ENCODE measurements at places on chromosomes 7 and 10.

GRCh38 chr10:103645141-103646054, 151.9 kb downstream of the NEURL1 start:
- DNase-seq: no peak
- H3K27ac ChIP-seq: peak overlapping the region; percentile 79
- peak overlapping the region; percentile 2 for H3K4me3 ChIP-seq

- DNase-seq: no peak
- H3K4me3 ChIP-seq: no peak overlapping the region
- H3K27me3 ChIP-seq: no peaks in the 10 kb centered on the region
- peaks cover 17% of the 10 kb centered on the region for H3K4me1 ChIP-seq
Observed at GRCh38 chr10:94052866-94053791, 59.4 kb downstream of the PLCE1 start.

GRCh38 chr10:69826094-69826493, 24.4 kb downstream of the COL13A1 start:
- H3K27me3 ChIP-seq: no peaks in the 10 kb centered on the region
- no peak for DNase-seq
- H3K27ac ChIP-seq: no peak overlapping the region
- H3K4me1 ChIP-seq: no peaks in the 10 kb centered on the region
- H3K36me3 ChIP-seq: no peaks in the 10 kb centered on the region
- no peak overlapping the region for H3K4me3 ChIP-seq

- H3K4me1 ChIP-seq: no peaks in the 10 kb centered on the region
- no peaks in the 10 kb centered on the region for H3K27me3 ChIP-seq
- H3K36me3 ChIP-seq: no peaks in the 10 kb centered on the region
- no peak overlapping the region for H3K4me3 ChIP-seq
- H3K27ac ChIP-seq: no peak overlapping the region
- DNase-seq: no peak
Observed at GRCh38 chr7:418636-419280, 100.9 kb downstream of the PDGFA start.

DNA sequence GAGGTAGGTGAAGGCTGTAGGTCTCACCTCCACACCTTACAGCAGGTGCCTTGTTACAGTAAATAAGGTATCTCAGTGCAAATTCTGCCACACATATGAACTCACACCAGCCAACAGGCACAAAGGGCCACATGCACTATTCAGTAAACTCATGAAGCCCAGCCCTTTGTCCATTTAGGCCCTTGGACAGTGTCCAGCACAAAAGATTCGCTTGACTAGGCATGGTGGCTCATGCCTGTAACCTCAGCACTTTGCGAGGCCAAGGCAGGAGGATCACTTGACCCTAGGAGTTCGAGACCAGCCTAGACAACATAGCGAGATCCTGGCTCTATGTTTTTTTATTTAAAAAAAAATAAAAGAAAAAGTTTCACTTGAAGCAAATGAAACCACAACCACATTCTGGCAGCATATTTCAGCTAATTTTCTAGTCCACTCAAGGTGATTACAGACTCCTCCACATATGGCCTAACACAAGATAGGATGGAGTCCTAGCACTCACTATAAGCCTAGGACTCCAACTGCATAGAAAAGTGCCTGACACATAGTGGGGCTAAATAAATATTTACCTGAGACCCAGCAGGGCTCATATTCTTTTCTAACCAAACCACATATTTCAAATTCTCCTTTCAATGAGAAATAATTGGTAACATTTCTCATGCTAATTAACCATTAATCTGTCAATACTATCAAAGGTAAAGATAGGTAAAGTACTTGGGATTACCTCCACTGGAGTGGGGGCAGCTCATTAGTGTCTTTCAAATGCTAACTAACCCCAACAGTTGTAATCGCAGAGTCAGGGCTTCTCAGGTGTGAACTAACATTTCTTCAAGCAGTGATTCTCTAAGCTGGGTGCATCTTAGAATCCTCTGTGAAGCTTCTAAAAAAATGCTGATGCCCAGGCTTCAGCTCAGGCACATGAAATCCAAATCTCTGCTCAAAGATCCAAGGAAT, 4.5 kb upstream of the ANKRD1 start:
- no peak for DNase-seq
- H3K4me3 ChIP-seq: no peak overlapping the region
- H3K4me1 ChIP-seq: peaks cover 14% of the 10 kb centered on the region
- no peaks in the 10 kb centered on the region for H3K36me3 ChIP-seq
- H3K27me3 ChIP-seq: no peaks in the 10 kb centered on the region
- H3K27ac ChIP-seq: no peak overlapping the region

- H3K27me3 ChIP-seq: no peaks in the 10 kb centered on the region
- H3K4me3 ChIP-seq: no peak overlapping the region
- DNase-seq: no peak
- H3K36me3 ChIP-seq: no peaks in the 10 kb centered on the region
- H3K4me1 ChIP-seq: no peaks in the 10 kb centered on the region
- H3K27ac ChIP-seq: no peak overlapping the region
Observed at GRCh38 chr7:16801111-16801542, 3.7 kb downstream of the AGR2 start.

- H3K27me3 ChIP-seq: no peaks in the 10 kb centered on the region
- H3K27ac ChIP-seq: no peak overlapping the region
- no peak for DNase-seq
- no peaks in the 10 kb centered on the region for H3K36me3 ChIP-seq
- H3K4me3 ChIP-seq: no peak overlapping the region
Observed at GRCh38 chr10:89574368-89574767, 39.0 kb upstream of the SLC16A12 start.

DNA sequence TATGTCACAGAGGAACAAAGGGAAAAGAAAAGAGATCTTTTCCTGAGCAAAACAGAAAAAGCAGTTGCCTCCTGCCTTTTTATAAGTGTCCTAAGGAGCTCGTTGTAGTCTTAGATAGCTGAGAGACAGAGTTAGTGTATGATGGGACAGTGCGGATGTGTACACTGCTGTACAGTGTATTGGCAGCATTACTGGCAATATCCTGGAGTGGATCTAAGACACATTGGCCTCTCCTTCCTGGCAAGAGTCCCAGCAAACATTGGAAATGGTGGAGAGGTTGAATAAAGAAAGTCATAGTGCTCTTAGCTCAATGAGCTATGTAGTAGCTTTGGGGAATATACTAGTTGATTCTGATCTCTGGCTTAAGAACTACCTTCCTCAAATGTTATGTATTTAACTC, 22.7 kb downstream of the GARS1 start:
- no peak for DNase-seq
- no peaks in the 10 kb centered on the region for H3K4me1 ChIP-seq
- H3K27me3 ChIP-seq: no peaks in the 10 kb centered on the region
- H3K4me3 ChIP-seq: no peak overlapping the region

DNA sequence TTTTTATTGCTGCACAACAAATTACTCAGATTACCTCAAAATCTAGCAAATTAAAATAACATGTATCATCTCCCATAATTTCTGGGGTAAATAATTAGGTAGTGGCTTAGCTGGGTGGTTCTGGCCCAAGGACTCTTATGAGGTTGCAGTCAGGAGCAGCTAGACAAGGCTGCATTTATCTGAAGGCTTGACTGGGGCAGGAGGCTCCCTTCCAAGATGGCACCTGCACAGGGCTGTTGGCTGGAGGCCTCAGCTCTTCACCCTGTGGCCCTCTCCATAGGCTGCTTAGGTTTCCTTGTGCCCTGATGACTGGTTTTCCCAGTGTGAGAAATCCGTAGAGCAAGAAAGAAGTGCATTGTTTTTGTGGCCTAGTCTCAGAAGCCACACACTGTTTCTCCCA, 34.7 kb upstream of the ELFN1 start:
- H3K36me3 ChIP-seq: no peaks in the 10 kb centered on the region
- H3K27ac ChIP-seq: no peak overlapping the region
- H3K27me3 ChIP-seq: no peaks in the 10 kb centered on the region
- H3K4me1 ChIP-seq: no peaks in the 10 kb centered on the region
- no peak for DNase-seq

DNA sequence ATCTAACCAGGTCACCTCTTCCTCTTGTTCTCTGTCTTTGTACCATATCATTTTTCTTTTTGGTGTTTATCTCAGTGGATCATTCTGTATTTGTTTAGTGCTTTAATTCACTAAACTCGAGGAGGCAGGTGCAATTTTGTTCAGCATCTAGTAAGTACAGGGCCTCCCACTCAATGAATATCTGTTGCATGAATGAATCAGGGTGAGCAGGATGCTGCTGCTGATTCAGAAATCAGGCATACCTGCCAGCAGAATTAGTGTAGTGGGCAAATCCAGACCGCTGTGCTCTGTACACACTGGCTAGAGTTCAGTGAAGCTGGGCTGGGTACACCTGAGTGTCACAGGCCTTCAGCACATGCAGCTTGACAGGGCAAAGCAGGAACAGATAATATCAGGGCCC, 511.9 kb downstream of the SUGCT start:
- H3K27me3 ChIP-seq: no peaks in the 10 kb centered on the region
- DNase-seq: no peak
- H3K27ac ChIP-seq: no peak overlapping the region
- H3K4me3 ChIP-seq: no peak overlapping the region
- H3K4me1 ChIP-seq: no peaks in the 10 kb centered on the region

- no peaks in the 10 kb centered on the region for H3K4me1 ChIP-seq
- peaks cover 31% of the 10 kb centered on the region for H3K36me3 ChIP-seq
- H3K27me3 ChIP-seq: no peaks in the 10 kb centered on the region
Observed at GRCh38 chr10:70109064-70109729, 23.4 kb downstream of the AIFM2 start.

- no peak for DNase-seq
- H3K4me3 ChIP-seq: no peak overlapping the region
- H3K27ac ChIP-seq: no peak overlapping the region
Observed at GRCh38 chr10:126468876-126469643, 80.8 kb upstream of the ADAM12 start.

- H3K27me3 ChIP-seq: no peaks in the 10 kb centered on the region
- H3K27ac ChIP-seq: peak overlapping the region; percentile 81
- no peak overlapping the region for H3K4me3 ChIP-seq
- no peak for DNase-seq
- no peaks in the 10 kb centered on the region for H3K36me3 ChIP-seq
Observed at GRCh38 chr10:117457071-117457810, 82.0 kb upstream of the PDZD8 start.

DNA sequence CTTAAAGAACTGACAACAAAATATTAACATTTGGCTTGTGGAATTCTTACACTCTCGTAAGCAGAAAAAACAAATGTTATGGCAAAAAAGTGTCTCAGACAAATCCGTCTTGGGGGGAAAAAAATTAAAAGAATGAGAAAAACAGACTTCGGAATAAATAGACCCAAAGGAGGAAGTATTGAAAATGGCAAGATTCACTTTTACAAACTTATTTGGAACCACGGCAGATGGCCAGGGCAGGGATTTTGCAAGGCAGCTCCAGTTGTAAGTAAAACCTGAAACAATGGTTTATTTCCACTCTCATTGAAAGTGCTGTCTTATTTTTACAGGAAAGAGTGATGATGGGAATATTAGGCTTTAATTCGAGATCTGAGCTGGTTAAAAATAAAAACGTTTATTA, 1.5 kb upstream of the ZNF438 start:
- H3K4me3 ChIP-seq: no peak overlapping the region
- H3K27me3 ChIP-seq: no peaks in the 10 kb centered on the region
- peak overlapping the region; percentile 100 for H3K27ac ChIP-seq
- peaks cover 51% of the 10 kb centered on the region for H3K4me1 ChIP-seq
- no peaks in the 10 kb centered on the region for H3K36me3 ChIP-seq
- DNase-seq: no peak

GRCh38 chr7:30974605-30975255, 11.0 kb downstream of the GHRHR start:
- H3K27ac ChIP-seq: no peak overlapping the region
- DNase-seq: peak; percentile 79
- no peaks in the 10 kb centered on the region for H3K27me3 ChIP-seq
- no peak overlapping the region for H3K4me3 ChIP-seq
- no peaks in the 10 kb centered on the region for H3K4me1 ChIP-seq

GRCh38 chr7:102444961-102445673, 11.7 kb downstream of the ORAI2 start:
- H3K27me3 ChIP-seq: no peaks in the 10 kb centered on the region
- no peak overlapping the region for H3K27ac ChIP-seq
- DNase-seq: no peak
- no peak overlapping the region for H3K4me3 ChIP-seq
- peaks cover 14% of the 10 kb centered on the region for H3K36me3 ChIP-seq

DNA sequence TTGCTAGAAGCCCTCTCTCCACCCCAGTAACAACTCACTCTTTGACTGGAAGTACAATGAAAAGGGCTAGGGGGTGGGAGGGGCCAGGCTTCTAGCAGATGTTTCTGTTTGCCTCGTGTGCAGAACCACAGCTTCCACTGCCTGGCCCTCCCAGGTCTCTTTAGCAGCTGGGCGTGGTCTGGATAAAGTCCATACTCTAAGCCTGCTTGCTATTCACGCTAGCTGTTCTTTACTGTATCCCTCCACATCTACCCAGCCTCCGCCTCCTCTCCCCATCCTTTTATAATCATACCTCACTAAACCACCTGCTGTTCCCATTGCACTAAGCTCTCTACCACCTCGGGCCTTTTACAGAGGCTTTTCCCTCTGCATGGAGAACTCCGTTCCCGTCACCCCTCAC, 288.8 kb downstream of the CAMK1D start:
- no peak for DNase-seq
- peaks cover 14% of the 10 kb centered on the region for H3K4me1 ChIP-seq
- no peak overlapping the region for H3K4me3 ChIP-seq
- no peaks in the 10 kb centered on the region for H3K36me3 ChIP-seq
- H3K27me3 ChIP-seq: no peaks in the 10 kb centered on the region

GRCh38 chr7:155764438-155764793, 47.8 kb downstream of the SHH start:
- no peak for DNase-seq
- H3K4me3 ChIP-seq: no peak overlapping the region
- peaks cover 18% of the 10 kb centered on the region for H3K4me1 ChIP-seq
- H3K27ac ChIP-seq: no peak overlapping the region
- H3K36me3 ChIP-seq: no peaks in the 10 kb centered on the region
- H3K27me3 ChIP-seq: no peaks in the 10 kb centered on the region

DNA sequence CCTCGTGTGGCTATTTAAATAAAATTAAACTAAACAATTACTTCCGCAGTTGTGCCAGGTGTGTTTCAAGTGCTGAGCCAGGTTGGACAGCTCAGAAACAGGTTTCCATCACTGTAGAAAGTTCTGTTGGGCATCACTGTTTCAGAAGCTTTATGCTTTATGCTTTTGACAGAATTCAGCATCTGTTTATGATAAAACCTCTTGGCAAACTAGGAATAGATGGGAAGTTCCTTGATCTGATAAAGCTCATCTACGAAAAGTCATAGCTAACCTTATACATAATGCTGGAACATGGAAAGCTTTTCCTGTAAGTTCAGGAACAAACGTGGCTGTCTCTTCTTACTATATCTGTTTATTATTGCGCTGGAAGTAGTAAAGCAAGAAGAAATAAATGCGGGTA, 143.4 kb downstream of the DOCK1 start:
- H3K4me1 ChIP-seq: no peaks in the 10 kb centered on the region
- H3K27me3 ChIP-seq: no peaks in the 10 kb centered on the region
- DNase-seq: no peak
- H3K4me3 ChIP-seq: no peak overlapping the region
- no peak overlapping the region for H3K27ac ChIP-seq
- no peaks in the 10 kb centered on the region for H3K36me3 ChIP-seq

GRCh38 chr10:23777153-23777552, 338.3 kb downstream of the OTUD1 start:
- H3K27ac ChIP-seq: no peak overlapping the region
